ENCODE measurements at places on chromosomes 6 and 20. TPM values are rescaled to one million over a fixed set of nuclear protein-coding genes. Genes with fewer than 3 reads are reported as not detected.

- DNase-seq: no peak
- H3K27ac ChIP-seq: no peak overlapping the region
- no peak overlapping the region for H3K4me3 ChIP-seq
- H3K4me1 ChIP-seq: no peaks in the 10 kb centered on the region
- no peaks in the 10 kb centered on the region for H3K36me3 ChIP-seq
Observed at GRCh38 chr6:169156108-169156792, 97.4 kb downstream of the THBS2 start.

DNA sequence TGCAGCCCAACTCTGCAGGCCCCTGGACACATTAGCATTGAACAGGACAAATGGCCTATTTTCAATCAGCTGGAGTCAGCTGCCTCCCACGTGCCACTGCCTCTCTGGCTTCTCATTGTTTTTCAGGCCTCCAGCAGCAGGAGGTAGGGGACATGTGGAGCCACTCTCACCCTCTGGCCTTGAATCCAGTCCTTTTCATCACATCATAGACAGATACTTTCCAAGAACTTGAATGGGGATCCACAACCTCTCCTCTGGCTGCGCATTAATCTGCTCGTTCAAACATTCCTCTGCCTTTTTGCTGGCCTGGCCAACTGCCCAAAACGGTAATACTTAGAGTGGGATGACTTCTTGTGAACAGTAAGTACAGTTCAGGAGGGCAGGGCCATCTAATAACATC is 592.3 kb downstream of the PKHD1 start:
- H3K27me3 ChIP-seq: no peaks in the 10 kb centered on the region
- DNase-seq: no peak
- H3K36me3 ChIP-seq: no peaks in the 10 kb centered on the region
- H3K4me3 ChIP-seq: no peak overlapping the region
- H3K4me1 ChIP-seq: no peaks in the 10 kb centered on the region

Gene WFDC2
- total RNA-seq: not detected

- H3K27ac ChIP-seq: peak overlapping the region; percentile 98
- no peak for DNase-seq
- peaks cover 37% of the 10 kb centered on the region for H3K4me1 ChIP-seq
- peaks cover 32% of the 10 kb centered on the region for H3K36me3 ChIP-seq
- no peaks in the 10 kb centered on the region for H3K27me3 ChIP-seq
Observed at GRCh38 chr20:36646678-36647077, 682 bp upstream of the SLA2 start.

- H3K4me1 ChIP-seq: no peaks in the 10 kb centered on the region
- no peaks in the 10 kb centered on the region for H3K36me3 ChIP-seq
- H3K4me3 ChIP-seq: no peak overlapping the region
Observed at GRCh38 chr6:161374971-161375873, 101.4 kb upstream of the AGPAT4 start.

GRCh38 chr6:6648692-6649343 is 60.3 kb downstream of the LY86 start:
- no peak overlapping the region for H3K4me3 ChIP-seq
- no peaks in the 10 kb centered on the region for H3K27me3 ChIP-seq
- H3K27ac ChIP-seq: no peak overlapping the region
- H3K36me3 ChIP-seq: peaks cover 33% of the 10 kb centered on the region

- peaks cover 7% of the 10 kb centered on the region for H3K27me3 ChIP-seq
- no peaks in the 10 kb centered on the region for H3K4me1 ChIP-seq
- H3K36me3 ChIP-seq: no peaks in the 10 kb centered on the region
- DNase-seq: no peak
Observed at GRCh38 chr20:38377039-38377685, 30.9 kb downstream of the LBP start.

Gene SLC12A5
- 1.9 TPM for total RNA-seq

Measured in activated naive CD8-positive, alpha-beta T cell treated with anti-CD3 and anti-CD28 coated beads, Interleukin-2, amount 10 ng/mL, durations not matched to agents 7 days and 5 days (primary cell).